ENCODE measurements at places on chromosomes 13 and 19.

GRCh38 chr19:32773126-32773525 lies 53.6 kb downstream of the TDRD12 start:
- DNase-seq = no peak

- DNase-seq = peak; percentile 47
Measured at GRCh38 chr19:12788682-12789097, 2.6 kb upstream of the JUNB start.

DNA sequence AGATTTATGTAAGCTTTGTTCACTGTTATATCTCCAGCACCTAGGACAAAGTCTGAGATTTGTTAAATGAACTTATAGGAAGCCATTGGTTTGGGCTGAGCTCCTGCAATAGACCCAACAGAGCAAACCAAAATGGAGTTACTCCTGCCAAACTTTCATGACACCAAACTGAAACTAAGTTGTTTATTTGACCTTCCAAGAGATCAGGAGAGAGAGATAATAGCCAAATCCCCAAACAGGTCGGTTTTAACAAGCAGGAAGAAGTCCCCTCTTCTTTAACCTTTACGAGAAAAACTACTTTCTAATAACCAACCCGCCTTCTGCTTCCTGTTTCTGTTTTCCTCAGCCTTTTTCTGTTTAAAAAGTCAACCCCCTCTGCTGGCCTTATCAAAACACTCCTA lies 54.9 kb upstream of the ATP12A start:
- DNase-seq = no peak

GRCh38 chr19:413756-414420 lies 4.9 kb upstream of the C2CD4C start:
- no peak for DNase-seq

DNA sequence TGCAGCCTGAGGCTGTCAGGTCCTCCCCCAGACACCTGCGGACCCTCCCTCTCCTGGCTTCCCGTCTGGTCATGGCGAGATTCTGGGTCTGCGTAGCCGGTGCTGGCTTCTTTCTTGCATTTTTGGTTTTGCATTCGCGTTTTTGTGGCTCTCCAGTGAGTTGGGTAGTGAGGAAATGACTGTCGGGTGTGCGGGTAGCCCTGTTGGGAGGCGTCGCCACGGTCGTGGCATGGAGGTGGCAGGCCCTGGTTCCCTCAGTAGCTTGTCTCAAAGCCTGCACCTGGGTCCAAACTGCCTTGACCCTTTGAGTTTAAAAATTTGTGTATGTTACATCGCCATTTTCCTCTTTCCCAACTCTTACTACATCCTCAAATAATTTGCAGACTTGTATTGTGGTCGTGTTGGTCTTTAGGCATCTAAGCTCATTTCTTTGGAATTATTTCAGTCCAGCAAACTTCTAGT lies 344 bp downstream of the NHLRC3 start:
- no peak for DNase-seq

- peak; percentile 42 for DNase-seq
Measured at GRCh38 chr19:5112681-5113575, 144.0 kb downstream of the KDM4B start.

DNA sequence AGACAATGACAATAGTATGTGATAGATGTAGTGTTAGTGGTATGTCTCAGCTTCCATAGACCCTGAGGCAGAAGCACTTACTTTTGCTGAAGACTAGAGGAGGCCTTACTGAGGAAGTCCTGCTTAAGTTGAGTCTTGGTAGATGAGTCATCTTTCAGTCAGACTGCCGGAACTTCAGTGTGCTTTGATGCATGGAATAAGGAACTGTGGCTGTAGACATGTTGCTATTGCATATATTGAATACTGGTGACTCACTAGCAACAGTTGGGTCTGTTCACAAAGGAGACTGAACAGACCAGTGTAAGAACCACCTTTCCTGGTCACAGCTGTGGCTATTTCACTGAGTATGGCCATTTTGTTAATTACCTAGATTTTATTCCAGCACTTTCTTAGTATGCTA lies 1000.6 kb downstream of the OLFM4 start:
- DNase-seq = no peak

DNA sequence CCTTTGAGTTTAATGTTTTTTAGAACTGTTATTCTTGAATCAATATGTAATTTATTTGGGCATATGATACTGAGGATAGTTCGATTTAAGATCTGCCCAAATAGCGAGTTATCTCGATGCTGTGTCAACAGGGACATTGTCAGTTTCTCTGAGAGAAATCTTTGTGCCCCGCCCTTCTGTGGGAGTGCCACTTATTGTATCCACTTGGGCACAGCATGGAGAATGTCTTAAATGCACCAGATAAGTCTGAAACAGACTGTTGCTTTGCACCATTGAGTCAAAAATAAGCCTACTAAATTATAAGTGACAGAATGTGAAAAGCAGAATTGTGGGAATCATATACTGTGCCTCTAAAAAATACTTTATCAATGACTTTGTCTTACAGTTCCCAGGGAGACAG lies 45.6 kb downstream of the RNASEH2B start:
- DNase-seq = no peak

DNA sequence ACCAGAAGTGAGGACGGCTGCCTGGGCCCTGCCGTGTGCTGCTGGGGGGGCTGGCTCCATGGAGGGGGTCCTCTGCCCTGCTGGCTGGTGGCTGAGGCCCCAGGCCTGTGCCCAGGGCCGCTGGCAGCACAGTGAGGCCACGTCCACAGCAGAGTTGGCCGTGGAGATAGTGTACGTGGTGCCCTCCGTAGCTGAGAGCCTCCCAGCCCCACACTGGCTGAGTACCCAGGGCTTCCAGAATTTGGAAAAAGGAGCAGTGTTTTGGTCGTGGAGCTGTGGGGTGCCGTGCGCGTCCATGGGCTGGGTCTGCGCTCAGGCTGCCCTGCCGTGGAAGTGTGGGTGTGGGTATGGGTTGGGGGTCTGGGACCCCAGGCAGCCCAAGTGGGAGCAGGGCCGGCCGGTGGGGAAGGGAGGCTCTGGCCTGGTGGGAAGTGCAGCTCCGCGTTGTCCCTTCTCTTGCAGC lies 5.9 kb downstream of the PTBP1 start:
- DNase-seq = no peak

GRCh38 chr13:108031865-108032264 lies 183.5 kb downstream of the LIG4 start:
- no peak for DNase-seq

DNA sequence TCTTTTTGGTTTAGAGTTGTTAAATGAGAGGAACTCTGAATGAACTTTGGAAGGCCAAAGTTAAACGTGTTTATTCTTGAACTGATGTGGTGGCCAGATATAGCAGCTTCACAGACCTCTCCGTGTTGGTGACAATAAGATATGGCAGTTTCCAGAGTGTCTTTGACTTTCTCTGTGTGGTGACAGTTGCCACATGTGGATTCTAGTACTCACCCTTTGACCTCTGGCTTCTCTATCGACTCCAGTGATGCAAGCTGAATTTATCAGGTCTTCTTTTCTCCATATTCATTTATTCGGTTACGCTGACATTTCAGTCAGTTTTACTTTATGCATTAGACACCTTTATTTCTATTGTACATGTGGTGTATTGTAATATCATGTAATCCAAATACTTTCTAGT lies 1469.5 kb downstream of the SLITRK1 start:
- DNase-seq = no peak

DNA sequence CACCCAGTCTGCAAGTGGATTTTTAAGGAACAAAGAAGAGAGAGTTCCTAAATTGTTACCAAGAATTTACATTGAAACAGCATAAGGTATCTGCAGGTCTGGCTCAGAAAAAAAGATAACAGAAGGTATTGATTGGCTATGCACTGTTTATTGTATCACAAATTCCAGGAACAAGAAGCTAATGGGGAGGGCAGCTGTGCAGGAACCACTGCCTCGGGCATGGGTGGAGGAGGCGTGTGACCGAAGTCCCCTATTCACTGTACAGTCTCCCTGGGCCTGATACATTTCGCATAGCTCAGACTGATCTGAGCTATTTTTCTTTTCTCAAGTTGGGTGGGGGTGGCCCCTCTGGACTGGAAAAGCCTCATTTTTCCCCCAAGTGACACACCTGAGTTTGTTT lies 11.7 kb downstream of the NECTIN2 start:
- DNase-seq = no peak

- no peak for DNase-seq
Measured at GRCh38 chr13:19183676-19184075, 2.1 kb upstream of the TUBA3C start.

DNA sequence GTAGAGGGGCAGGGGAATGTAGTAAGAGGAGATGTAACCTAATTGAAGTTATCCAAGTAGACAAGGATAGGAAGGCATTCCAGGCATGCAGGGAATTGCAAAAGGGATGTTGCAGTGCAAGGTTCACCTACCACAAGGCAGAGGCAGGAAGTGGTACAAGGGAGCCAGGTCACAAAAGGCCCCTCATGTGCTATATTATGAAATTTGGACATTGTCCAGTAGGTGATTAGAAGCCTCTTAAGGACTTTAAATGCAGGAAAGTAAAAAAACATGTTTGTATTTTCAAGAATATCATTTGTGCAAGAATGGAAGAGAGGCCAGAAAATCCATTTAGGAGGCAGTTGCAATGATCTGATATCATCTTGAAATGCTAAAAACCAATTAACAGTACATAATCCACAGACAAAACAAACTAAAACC lies 111.4 kb downstream of the FRY start:
- peak; percentile 78 for DNase-seq

DNA sequence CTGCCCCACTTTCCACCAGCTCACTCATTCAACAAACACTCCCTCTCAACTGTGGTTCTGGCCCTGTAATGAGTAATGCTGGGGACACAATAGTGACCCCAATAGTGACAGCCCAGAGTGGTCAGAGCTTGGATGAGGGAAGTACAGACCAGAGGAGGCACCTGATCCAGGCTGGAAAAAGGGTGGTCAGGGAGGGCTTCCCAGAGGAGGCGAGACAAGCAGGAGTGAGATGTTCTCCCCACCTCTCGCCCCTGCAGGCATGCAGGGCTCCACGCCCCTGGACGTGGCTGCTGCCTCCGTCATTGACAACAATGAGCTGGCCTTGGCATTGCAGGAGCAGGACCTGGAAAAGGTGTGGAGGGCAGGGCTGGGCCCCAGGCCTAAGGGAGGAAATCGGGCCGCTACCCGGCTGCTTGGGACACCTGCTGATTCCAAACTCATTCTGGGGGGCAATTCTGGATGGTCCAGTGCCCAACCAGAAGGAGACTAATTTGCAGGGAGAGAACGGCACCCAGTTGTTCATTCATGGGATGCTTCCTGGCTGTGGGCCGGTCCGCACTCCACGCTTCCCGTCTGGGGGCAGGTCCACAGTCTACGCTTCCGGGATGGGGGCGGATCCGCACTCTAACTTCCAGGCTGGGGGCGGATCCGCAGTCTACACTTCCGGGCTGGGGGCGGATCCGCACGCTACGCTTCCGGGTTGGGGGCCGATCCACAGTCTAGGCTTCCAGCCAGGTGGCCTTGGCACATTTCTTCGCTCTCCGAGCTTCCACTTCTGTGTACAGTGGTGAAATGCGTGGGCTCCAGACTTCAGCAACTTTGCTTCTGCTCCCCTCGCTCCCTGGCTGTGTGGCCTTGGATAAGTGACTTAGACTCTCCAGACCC lies 63.4 kb downstream of the RYR1 start:
- no peak for DNase-seq
